Stimulated activated CD4-positive, alpha-beta T cell treated with anti-CD3 and anti-CD28 coated beads, Interleukin-4, amount 100 ng/mL, for 24 hours (primary cell): ENCODE measurements at places on chromosomes 16 and 17.

GRCh38 chr16:48503779-48504178 is 106.2 kb downstream of the N4BP1 start:
- no peak for DNase-seq

DNA sequence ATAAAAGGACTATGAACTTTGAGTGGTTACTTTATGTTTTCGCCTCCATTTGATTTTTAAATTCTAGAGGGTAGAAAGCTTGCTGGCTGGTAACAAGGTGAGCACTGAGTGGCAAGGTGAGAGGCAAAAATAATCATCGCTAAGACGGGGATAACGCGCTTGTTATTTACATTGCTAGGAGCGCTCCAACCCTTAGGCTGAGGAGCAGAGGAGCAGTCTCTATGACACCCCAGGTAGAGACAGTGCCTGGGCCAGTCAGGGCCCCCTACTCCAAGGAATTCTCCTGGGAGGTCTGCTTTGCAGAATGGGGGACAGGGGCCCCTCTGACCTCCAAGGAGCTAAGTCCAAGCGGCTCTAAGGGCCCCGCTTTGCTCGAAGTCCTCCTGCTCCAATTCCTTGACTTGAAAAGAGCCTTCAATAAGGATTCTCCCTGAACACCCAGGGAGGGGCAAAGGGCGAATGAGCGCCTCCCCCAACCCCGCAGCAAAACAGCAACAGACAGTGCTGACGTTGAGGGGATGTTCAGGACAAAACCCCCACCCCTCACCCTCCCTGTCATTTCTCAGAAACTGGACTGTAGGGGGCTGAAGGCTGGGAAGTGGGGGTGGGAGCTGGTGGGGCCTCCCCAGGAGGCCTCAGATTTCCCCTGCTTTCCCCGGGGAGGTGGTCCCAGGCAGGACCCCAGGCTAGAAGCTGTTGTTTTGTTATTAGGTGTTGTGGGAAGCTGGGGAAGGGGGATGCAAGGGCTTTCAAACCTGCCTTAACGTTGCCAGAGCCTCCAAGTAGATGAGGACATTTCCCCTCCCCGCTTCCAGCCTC is 10.2 kb upstream of the FOXF1 start:
- DNase-seq = no peak

- DNase-seq = no peak
Measured at GRCh38 chr16:89071686-89072547, 21.7 kb upstream of the ACSF3 start.

GRCh38 chr17:79515646-79516571 is 94.9 kb downstream of the RBFOX3 start:
- DNase-seq = no peak

GRCh38 chr17:31491376-31492131 is 100.1 kb downstream of the RAB11FIP4 start:
- no peak for DNase-seq

- no peak for DNase-seq
Measured at GRCh38 chr17:16922386-16923096, 49.4 kb downstream of the TNFRSF13B start.

- DNase-seq = no peak
Measured at GRCh38 chr17:45388604-45389325, 43.9 kb downstream of the ARHGAP27 start.

- no peak for DNase-seq
Measured at GRCh38 chr17:63645775-63646487, 23.7 kb downstream of the MAP3K3 start.

GRCh38 chr17:888998-889441 is 90.6 kb downstream of the NXN start:
- DNase-seq = peak; percentile 12

DNA sequence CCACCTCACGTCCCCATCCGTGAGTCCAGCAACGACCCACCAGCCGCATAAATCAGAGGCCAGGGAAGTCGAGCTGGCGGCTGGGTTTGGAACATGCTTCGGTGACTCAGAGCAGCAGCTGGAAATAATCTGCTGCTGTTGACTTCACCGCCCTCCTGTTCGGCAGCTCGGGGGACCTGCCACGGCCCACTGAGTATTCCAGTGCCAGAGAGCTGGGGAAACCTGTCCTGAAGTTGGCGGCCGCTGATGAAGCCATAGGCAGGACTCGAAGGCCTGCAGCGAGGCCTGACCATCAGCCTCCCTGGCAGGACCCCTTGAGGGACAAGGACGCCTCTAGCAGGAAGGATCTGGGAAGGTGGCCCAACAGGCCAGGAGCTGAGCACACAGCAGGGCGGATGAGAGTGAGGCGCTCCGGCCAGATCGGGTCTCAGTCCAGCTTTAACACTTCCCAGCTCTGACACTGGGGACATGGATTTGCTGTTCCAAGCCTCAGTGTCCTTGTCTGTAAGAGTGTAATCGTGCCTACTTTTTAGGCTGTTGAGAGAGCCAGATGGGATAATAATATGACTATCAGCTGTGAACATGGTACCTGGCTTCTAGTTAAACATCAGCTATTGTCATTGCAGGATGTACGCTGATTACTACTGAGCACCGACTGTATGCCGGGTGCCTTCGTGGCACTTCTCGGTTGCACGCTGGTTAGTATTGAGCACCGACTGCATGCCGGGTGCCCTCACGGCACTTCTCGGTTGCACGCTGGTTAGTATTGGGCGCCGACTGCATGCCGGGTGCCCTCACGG is 50.4 kb upstream of the CIBAR2 start:
- no peak for DNase-seq

DNA sequence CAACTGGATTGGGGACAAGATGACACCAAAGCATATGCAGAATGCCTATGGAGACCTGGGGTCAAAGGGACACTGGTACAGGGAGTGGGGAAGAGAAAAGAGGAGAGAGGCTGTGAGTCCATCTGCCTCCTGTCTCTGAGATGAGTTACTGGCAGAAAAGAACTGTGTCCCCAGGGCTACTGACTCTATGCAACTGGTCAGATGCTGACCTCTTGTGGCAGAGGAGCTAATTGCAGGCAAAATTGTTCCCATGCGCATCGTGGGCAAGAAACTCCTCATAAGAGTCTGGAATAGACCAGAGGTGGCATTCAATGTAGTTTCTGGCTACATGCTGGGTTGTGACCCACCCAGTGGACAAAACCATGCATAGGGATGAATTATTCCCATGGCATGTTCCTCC is 26.1 kb upstream of the MLKL start:
- peak; percentile 23 for DNase-seq

DNA sequence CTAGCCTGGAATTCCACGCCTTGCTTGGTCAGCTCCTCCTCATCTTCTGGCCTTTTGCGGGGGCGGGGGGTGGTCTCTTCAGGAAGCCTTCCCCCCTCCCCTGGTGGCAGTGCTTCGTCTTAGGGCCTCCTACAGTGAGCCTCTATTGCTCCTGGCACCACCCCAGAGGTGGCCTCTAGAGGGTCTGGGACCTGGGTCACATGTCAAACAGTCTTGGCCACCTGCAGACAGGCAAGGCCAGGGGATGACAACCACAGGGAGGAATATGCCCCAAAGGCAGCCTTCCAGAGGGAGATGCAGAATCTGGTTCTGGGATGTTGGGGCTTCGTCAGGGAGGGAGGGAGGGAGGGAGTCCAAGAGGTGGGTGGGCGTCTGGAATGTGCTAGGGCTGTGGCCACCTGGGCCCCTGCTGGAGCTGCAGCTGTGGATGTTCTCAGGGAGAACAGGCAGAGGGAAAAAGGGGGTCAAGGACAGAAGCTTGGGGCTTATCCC is 50.6 kb downstream of the SMPD3 start:
- no peak for DNase-seq

GRCh38 chr17:64020056-64020766 is at the start of gene ICAM2:
Gene ICAM2 (minus strand): TSS chr17:64020633. CDS start chr17:64006691, 13,942 bp downstream.
- DNase-seq = peak; percentile 87

DNA sequence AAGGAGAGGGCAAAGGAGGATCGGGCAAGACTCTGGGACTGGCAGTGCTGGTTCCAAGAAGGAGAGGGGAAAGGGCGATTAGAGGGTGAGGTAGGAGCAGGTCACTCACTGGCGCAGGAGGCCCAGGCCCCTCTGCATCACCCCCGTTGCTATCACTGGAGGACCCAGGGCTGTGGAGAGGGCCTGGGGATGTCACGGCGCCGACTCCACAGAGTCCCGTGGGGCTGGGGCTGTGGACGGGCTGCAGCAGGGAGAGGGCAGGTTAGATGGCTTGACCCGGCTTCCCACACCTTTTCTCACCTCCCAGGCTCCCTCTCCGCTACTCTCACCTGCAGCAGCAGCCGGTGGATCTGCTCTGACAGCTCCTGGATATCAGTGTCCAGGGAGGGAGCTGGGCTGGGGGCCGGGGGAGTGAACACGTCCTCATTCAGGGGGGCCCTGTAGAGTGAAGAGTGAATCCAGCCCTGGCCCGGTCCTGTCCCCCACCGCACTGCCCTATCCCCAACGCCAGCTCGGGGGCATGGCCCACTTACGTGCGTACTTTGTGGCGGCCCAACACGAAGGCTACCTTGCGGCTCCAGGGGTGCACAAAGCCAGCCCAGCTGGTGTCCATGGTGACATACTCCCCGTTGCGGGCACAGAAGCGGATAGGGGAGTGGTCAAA is 4.9 kb downstream of the PER1 start:
- no peak for DNase-seq

GRCh38 chr17:18258356-18259038 is at the start of gene FLII:
Gene FLII (minus strand): TSS chr17:18258738. CDS start chr17:18258690, 48 bp downstream.
- peak; percentile 53 for DNase-seq
